ENCODE measurements at places on chromosomes 11 and 22. TPM values are rescaled to one million over a fixed set of nuclear protein-coding genes. Genes with fewer than 3 reads are reported as not detected.

Gene MMP1
- total RNA-seq = not detected

Gene RAB39A
- 0.11 TPM for total RNA-seq

Gene SNX32
- total RNA-seq = 2.8 TPM

Gene HTR3A
- total RNA-seq = not detected

Gene ISX
- total RNA-seq = not detected

Gene GGTLC2
- not detected for total RNA-seq

Gene LRRC32
- total RNA-seq = 1.5 TPM

Gene MED15
- total RNA-seq = 106 TPM

Gene CCDC73
- total RNA-seq = not detected

- DNase-seq = no peak
Observed at GRCh38 chr11:130369713-130370112, 55.0 kb upstream of the ZBTB44 start.

DNA sequence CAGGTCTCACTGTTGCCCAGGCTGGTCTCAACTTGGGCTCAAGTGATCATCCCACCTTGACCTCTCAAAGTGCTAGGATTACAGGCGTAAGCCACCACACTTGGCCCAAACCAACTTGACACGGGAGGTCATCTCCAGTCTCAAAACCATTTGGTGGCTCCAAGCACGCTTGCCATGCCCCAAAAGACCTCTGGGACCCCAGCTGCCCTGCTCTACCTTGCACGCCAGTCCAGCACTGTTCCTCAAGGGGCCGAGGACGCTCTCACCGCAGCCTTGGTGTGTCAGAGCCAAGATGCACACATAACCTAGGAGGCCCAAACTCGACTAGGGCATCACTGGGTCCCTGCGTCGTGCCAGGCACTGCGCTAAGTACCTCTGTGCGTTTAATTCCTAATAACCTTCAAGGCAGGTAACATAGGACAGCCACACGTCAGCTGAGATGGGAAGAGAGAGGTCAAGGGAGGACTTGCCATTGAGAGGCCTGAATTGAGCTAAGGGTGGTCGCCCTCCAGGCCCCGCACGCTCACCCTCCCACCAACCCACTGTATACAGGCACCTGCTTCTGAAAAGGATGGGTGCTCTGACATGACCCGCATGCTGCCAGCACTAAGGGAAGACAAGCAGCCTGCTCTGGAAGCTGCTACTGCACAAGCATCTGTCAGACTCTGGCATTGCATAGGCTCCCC is 4.6 kb upstream of the GAS2L1 start:
- no peak for DNase-seq

DNA sequence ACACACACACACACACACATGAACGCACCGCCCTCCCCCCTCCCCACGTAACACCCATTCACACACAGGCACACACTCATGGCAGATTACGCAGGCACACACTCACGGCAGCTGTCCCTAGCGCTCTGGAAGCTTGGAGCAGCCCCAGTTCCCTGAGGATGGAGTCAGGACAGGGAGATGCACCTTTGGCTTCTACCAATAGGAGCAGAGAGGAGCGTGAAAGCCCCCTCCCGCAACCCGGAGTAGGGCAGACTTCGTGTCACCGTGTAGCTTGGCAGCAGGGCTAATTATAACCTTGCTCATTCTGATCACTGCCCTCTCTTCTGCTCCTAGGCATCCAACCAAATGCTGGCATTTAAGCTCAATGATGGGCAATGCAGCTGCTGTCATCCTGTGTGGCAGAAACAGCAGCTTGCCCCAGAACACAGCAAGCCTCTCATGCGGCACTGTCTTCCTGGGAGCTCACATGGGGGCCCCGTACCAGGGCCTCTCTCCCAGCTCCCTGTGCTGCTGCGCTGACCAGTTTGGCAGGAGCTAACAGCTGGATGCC is 31.9 kb downstream of the ANKK1 start:
- DNase-seq = no peak

DNA sequence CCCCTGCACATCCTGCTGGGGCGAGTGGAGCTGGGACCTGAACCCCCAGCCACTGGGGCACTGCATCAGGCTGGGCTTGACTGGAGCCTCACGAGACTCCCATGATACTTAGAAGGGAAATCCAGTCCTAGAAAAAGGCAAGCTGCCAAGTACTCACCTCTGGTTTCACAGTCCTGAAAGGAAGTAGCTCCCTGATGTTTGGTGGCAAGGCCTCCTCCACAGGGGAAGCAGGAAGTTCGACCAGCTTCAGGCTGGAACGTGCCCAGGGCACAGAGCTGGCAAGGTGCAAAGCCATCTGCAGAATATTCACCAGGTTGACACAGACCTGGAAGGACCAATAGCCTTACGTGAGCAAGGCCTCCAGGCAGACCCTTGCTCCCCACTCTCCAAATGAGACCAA is 26.8 kb upstream of the NRIP3 start:
- DNase-seq = no peak

DNA sequence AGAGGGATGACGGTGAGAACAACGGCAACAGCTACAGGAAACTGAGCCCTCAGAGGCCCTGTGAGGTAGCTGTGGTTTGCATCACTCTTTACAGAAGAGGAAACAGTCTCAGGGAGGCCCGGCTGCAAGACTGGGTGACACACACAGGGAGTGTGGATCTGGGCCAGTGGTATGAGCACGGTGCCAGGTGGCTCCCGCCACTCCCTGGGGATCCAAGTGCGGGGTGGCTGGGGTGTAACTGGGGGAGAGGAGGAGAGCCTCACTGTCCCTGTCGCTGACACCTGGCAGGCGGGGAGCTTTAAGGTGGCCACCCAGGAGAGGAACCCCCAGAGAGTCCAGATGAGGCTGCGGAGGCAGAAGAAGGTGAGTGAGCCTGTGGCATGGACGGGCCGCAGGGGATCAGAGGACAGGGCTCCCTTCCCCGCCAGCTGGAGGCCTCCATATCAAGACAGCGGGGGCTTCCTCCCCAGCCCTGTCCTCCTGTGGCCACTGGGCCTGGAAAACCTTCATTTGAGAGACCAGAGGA is 5.6 kb downstream of the RGL4 start:
- DNase-seq = peak; percentile 86

DNA sequence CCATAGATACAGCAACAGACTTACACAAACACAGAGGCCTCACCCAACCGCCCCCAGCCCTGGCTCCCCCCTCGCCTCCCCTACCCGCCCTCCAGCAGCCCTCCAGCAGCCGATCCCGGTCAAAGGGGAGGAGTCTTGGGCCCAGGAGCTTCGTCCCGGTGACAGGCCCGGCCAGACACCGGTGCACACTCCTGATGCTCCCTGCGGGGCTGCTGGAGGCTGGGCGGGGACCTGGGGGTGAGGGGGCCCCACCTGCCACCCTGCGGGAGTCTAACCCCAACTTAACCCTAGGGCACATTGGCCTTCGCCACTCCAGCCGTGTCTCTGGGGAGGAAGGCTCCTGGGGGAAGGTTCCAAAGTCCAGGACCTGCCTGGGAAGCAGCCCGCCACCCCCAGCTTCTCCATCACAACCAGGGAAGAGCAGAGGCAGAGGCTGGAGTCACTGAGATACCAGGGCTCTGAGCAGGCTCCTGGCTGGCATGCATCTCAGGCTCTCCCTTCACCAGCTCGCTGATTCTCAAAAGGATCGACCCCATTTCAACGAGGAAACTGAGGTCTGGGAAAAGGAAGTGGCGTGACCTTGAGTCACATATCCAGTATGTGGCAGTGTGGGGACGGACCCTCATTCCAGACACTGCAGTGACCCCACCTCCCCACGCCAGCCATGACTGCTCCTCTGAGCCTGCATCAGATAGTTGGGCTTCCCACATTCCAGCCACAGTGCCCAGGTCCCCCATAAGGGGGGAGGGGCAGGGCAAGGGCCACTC is 14.4 kb downstream of the BCL9L start:
- no peak for DNase-seq

GRCh38 chr11:11733246-11733747 is 108.5 kb upstream of the USP47 start:
- no peak for DNase-seq

DNA sequence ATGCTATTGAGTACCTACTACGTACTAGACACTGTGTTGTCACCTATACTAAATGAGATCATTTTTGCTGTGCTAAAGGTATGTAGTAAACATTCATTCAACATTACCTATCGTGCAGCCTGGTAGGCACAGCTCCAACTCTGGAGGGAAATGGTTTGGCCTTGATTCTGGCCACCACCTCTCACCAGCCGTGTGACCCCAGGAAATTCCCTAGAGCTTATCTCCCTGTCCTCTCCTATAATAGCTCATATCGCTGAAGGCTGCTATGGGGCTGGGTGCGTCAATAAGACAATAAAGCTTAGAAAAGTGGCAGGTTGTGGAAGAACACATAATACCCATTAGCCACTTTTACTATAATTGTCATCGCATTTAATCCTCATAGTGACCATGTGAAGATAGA is 107.5 kb downstream of the MYO18B start:
- DNase-seq = no peak

- DNase-seq = no peak
Observed at GRCh38 chr11:35101223-35101622, 37.7 kb upstream of the CD44 start.

GRCh38 chr11:80104191-80104590 is 663.4 kb upstream of the TENM4 start:
- no peak for DNase-seq

DNA sequence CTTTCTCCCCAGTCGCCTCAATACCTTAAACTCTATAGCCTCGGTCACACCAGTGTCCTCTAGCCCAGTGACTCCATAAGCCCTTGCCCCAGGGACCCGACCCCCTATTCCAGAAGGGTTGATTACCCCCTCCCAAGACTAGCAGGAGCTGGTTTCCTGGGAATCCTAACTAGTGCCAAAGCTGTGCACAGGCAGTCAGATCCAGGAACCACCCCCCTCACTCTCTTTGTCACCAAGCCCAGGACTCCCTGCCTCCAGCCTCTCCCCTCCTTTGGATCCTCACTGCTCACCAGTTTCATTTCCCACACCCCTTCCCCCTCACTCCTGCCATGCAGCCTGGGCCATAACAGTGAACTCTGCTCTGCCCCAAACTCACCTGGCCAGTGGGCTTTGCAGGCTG is 9.8 kb downstream of the LTBP3 start:
- DNase-seq = no peak

- no peak for DNase-seq
Observed at GRCh38 chr22:17891481-17892167, 117.4 kb upstream of the BID start.

- no peak for DNase-seq
Observed at GRCh38 chr22:40792451-40792850, 26.7 kb downstream of the SLC25A17 start.

DNA sequence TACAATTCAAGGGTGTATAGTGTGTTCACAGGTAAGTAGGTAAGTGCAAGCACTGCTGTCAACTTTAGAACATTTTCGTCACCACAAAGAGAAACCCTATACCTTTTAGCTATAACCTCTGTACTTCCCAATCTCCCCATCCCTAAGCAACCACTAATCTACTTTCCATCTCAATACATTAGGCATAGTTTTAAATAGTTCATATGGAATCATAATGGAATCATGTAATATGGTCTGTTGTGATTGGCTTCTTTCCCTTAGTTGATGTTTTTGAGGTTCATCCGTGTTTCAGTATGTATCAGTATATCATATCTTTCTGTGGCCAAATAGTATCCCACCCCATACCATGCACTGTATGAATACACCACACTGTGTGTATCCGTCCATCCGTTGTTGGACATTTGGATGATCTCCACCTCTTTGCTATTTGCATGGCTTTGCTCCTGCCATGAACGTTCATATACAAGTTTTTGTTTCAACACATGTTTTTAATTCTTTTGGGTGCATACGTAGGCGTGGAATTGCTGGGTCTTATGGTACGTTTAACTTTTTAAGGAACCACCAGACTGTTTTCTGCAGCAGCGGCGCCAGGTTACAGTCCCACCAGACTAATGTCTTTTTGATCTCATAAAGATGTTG is 27.7 kb upstream of the OPCML start:
- DNase-seq = no peak

DNA sequence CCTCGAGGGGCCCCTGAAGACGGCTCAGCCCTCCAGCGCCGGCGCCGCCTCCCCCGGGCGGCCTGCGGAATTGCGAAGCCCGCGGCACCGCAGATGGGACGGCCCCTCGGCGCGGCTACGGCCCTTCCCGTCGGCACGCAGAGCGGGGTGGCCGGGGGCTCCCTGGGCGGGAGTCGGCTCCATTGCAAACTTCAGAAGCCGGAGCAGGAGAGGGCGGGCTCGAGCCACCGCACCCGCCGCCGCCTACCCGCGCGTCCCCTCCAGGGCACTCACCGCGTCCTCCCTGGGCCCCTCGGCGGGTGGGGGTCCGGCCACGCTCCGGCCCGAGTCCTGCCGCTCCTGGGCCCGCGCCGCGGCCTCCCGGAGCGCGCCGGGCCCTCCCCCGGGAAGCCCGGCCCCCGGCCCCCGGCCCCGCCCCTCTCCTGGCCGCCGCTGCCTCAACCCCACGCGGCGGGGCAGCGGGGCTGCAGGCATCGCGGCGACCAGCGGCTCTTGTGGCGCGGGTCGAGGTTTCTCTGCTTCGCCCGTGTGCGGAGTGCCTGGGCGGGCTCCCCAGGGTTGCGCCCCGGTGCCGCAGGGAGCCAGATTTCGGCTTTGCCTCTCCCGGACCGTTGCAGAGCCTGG is at the start of gene PACSIN3:
TSS of gene PACSIN3 (minus strand) at position 359 of the 624 bp plus-strand sequence. CDS start 3,707 bp downstream, outside the sequence.
- peak; percentile 23 for DNase-seq

All from CD8-positive, alpha-beta memory T cell (primary cell).